NCI-H748 treated with DMSO at 0.1 percent for 48 hours (cell line): ENCODE measurements at places on chromosomes 4 and X.
A peak's percentile ranks its signal among the peaks of the same experiment; 100 is the strongest.

GRCh38 chr4:174564529-174564928 lies 42.2 kb upstream of the HPGD start:
- DNase-seq: no peak

- no peak for DNase-seq
Measured at GRCh38 chr4:112316360-112316759, 19.2 kb downstream of the ALPK1 start.

DNA sequence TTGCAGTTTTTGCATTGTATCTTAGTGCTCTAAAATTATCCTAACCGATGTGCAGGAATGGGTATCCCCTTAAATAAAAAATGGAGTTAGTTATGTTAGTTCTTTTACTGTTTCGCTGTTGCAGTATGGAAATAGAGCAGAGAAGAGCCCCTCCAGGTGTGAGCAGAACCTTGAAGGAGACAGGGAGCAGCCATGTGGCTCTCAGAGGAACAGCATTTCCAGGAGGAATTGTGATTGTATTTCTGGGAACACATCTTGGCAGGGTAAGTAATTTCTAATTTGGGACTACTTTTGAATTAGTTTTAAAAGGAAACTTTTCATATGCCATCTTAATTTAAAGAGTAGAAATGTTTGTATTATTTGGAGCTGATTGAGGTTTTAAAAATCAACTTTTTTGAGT lies 5.3 kb upstream of the CCDC158 start:
- no peak for DNase-seq

DNA sequence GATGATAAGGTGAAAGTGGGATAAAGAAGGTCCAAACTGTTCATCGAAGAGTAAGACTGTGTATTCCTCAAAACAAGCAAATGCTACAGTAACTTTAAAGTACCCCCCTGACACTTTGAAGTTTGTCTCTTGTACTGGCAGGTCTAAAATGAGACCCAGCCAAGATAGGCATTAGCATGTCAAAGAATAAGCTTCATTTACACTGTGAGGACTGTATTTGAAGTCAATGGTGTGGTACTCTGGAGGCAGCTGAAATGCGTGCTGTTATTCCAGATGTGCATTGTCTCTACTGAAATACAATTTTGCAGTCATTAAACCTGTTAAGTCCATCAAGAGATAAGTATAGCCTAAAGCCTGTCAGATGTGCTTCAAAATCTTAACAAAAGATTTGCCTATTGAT lies 288.9 kb upstream of the TECRL start:
- no peak for DNase-seq

- DNase-seq: no peak
Measured at GRCh38 chr4:150567070-150567469, 14.9 kb upstream of the MAB21L2 start.

GRCh38 chr4:26077756-26078155 lies 163.7 kb downstream of the SMIM20 start:
- DNase-seq: no peak

- DNase-seq: no peak
Measured at GRCh38 chrX:145292218-145292617, 44.9 kb downstream of the SPANXN1 start.

GRCh38 chr4:15600176-15600575 lies 55.0 kb downstream of the FBXL5 start:
- DNase-seq: no peak

DNA sequence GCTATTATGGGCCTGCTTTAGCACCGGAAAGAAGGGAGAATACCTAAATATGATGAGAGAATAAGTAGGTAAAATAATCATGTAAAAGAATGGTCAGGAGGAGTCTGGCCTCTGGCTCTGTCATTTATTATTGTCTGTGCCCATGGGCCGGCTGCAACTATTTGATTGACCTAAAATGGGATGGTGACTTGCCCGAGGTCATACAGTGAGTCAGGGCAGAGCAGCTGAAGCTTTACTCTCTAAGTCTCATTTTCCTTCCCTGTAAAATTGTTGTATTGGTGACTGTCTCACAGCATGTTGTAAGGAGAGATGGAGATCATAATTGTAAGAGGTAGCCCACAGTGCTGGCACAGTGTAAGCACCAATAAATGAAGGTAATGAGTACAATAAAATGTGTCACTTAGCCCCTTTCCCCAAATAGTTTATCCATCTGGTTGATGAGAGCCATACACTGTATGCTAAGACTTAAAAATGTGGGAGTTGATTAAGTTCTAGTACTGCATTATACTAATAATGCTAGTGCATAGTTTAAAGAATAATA lies 39.6 kb downstream of the RUFY3 start:
- no peak for DNase-seq

GRCh38 chr4:10283761-10284160 lies 167.2 kb upstream of the WDR1 start:
- DNase-seq: no peak

GRCh38 chrX:132819711-132820264 lies 138.6 kb downstream of the HS6ST2 start:
- no peak for DNase-seq

DNA sequence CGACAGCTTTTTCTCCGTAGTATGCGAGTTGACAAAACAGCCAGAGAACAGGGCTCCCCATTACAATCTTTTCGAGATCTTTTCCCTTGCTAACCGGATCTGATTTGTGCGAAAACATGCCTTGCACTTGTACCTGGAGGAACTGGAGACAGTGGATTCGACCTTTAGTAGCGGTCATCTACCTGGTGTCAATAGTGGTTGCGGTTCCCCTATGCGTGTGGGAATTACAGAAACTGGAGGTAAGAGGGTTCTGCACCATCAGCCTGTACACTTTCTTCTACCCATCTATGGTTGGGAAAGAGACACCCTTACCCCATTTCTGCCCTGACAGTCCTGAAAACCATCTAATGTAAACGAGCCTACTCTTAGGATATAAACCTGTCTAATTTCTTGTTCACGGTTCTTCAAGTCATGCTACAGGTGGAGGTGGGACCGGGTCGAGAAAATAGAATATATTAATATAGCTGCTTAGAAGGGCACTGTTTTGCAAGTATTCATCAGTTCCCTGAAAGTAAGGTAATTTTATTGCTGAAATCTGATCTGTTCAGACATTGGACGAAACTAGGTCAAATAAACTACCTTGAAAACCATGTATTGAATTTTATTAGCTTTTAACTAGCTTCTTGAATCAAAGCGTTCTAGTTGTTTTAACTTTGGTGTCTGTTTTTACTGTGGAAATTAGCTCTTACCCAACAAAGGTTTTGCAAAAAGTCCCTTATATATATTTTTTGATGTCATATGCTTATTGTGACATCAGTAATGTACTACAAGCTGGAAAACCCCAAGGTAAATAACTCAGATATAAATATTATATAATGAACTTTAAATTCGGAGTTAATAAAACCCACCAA lies 869 bp downstream of the TMEM184C start:
- DNase-seq: no peak

GRCh38 chr4:70902577-70903290 lies 565 bp downstream of the MOB1B start:
- DNase-seq: no peak

DNA sequence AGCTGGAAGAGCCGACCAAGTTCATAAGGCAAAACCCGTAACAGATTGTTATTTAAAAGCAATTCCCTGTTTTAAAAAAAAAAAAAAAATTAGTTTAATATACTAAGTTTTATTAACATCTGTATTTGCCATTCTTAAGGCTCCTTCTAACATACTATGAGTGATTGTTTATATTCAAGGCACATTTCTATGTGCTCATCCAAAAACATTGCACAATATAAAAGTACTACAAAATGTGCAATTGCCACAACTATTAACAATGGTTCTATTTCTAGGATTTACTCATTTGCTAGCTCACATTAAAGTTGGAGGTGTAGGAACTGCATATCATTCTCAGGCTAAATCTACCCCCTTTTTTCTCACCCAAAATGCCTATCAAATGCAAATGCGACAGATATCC lies 46.1 kb downstream of the CNOT6L start:
- DNase-seq: no peak

DNA sequence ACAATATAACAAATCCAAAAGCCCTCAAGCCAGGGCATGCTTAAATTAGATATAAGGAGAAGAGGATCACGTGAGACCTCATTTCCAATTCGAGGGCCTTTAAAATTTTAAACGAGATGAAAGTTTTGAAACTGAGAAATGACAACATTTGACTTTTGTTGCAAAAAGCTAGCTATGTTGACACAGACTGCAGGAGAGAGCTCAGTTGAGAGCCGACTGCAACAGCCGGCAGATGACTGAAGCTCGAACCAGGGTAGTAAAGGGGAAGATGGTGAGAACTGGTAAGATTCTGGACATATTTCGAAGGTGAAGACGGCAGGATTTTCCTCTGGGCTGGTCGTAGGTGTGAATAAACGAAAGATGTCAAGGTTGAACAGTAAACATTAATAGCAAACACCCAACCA lies 773 bp downstream of the PRMT9 start:
- no peak for DNase-seq

DNA sequence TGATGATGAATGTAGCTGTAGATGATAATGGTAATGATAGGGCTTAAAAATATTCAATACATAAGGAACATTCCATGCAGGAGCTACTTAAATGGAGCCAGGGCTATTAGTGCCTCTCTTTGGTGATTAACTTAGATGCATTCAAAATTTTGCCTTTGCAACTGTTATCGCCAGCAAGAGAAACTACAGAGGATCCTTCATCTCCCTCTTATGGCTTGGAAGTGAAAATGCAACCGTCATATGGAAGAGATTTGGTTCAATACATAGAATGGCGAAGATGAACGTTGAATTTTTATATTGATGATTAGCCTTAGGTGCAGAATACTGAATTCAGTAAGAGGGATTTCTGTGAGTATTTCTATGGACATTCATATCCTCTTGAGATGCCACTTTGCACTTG lies 134.5 kb upstream of the NLGN4X start:
- DNase-seq: peak; percentile 1

GRCh38 chr4:123443401-123444289 lies 47.0 kb downstream of the SPRY1 start:
- no peak for DNase-seq

DNA sequence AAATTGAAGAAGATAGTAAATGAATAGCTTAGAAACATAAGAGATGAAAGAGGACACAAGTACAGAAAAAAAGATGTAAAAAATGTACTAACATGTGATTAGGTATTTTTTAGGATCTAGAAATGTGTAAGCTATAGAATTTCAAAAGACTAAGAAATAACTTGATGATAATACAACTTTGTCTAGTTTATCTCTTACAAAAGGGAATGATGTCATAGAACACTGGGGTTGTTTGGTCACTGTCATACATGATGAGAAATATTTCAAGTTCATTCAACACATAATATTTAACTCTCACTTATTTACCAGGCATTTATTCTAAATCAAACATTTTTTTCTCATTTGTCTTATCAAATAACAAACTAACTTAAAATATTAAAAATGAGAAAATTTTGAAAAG lies 18.5 kb downstream of the STBD1 start:
- DNase-seq: no peak

DNA sequence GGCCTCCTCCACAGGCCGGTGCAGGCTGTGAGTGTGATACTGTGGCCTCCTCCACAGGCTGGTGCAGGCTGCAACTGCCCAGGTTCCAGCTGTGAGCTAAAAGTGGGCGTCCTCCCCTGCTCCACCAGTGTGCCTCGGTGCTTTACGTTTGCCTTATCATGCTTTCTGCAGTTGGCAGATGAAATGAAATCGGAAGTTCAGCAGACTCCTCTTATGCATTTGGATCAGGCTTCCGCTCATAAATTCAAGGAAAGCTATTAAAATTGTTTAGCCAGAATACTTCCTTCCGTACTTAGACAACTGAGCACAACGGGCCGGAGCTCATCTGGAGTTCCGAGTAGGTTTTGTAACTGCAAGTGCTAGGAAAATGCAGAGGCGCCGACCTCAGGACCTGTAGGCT lies 12.0 kb downstream of the CYP4V2 start:
- no peak for DNase-seq

GRCh38 chr4:96317891-96318290 lies 478.0 kb downstream of the PDHA2 start:
- DNase-seq: no peak

DNA sequence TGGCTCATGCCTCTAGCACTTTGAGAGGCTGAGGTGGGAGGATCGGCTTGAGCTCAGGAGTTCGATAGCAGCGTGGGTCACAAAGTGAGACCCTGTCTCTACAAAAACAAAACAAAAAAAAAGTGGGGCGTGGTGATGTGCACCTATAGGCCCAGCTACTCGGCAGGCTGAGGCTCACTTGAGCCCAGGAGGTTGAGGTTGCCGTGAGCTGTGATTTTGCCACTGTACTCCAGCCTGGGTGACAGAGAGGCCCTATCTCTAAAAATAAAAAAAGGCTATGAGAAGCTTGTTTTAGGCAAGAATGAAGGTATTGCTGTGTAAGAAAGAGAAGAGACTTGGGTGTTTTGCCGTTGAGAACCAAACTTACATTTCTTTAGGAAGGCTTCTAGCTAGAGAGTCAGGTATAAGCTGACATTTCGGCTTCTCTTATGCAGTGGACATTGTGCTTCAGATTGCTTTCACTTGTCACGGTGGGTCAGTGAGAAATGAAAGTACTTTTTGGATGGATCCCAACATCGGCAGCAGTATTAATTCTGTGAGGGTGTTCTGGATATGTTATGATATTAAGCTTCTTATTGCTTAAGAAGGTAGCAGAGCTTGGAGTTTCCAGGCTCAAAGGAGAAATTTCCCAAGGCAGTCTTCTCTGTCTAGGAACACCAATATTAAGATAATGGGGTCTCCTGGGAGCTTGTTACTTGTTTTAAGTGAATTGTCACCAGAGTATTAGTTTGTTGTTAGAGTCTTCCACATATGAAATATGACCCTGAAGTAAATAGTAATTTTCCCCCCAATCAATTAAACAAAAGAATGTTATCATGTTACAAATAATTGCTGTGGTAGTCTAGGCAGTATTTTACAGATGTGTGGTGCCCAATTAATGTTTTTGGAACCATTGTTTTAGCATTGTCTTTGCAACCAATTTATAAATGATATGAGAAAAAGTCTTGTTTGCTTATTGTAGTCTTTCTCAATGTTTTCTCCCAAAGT lies 17.6 kb downstream of the TMEM131L start:
- DNase-seq: peak; percentile 15

DNA sequence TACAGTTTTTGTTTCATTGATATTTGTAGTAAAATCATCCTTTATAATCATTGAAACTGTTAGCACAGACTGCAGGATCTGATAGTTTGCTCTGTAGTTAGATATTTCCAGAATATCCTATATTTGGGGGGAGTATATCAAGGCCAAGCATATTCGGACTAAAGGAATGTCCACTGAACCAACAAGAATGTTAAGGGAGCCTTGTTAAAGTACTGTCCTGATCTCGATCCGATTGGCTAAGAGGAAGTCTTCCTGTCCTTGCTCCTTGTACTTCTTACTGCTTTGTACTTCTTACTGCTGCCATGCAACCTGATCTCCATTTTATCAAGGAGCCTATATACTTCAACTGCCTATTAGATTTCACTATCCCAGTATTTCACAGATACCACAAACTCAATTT lies 449.3 kb downstream of the RPA4 start:
- no peak for DNase-seq
